Gastrocnemius medialis (tissue), 4 donors: ENCODE measurements at places on chromosomes 7 and 10.

DNA sequence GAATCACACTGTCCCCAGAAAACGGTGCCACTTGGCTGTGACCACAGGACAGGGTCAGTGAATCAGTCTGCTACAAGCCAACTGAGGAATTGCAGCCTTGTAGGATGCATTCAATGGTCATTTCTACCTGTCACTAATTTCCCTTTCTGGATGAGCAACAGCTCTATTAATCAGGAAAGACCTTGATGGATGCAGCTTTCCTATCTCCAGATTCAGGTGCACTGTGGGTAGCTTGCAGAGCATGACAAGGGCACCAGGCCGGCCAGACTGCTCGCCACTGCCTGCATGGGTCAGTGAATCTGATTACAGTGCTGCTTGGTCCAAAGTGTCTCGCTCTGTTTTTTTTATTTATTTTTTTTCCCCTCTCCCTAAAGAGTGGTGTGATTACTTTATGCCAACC, 506.8 kb upstream of the AUTS2 start:
- no peak for DNase-seq

GRCh38 chr10:24701447-24701846, 22.2 kb downstream of the ARHGAP21 start:
- DNase-seq, result no peak

DNA sequence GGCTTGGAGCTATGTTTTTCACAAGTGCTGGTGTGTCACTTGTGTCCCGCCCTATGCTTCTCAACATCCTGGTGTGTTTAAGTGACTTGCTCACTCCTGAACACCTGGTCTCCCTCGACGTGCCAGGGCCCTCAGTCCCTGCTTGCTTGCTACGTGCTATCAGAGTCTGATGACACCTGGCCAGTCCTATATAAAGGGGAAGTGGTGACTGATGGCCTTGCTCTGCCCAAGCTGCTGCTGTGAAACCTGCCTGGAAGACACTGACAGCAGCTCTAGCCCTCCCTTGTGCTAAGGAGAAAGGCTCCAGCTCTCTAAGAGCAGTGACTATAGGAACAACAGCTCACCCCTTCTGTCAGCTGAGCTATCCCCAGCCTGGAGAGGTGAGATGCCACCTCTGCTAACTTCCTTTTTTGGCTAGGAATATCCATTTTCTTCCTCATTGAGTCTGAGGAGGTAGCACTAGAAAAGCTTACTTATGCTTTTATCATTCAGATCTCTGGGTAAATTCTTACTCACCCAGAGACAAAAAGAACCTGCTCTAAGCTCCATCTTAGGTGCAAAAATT, 77.2 kb upstream of the PLXNA4 start:
- no peak for DNase-seq

GRCh38 chr10:37872283-37872682, 14.9 kb upstream of the ZNF248 start:
- DNase-seq, result no peak

DNA sequence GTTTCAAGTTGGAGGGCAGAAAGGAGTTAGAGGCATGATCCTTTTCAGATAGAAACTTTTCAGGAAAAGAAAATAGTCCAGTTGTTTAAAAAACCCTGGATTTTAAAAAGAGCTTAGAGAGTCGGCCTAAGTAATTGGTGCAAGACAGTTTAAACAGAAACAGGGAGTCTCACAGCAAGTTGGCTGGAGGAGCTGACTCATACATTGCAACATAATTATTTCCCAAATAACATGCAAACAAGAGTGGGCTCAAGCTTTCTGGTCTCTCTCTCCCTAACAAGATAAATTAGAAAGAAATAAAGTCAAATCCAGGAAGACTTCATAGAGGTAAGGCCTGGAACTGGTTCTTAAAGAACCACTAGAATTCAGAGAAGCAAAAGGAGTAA, 100.3 kb upstream of the AGBL3 start:
- DNase-seq, result no peak

- DNase-seq, result no peak
Observed at GRCh38 chr7:128791972-128792327, 182 bp downstream of the CCDC136 start.

- DNase-seq, result no peak
Observed at GRCh38 chr7:71184609-71185008, 52.7 kb downstream of the GALNT17 start.

DNA sequence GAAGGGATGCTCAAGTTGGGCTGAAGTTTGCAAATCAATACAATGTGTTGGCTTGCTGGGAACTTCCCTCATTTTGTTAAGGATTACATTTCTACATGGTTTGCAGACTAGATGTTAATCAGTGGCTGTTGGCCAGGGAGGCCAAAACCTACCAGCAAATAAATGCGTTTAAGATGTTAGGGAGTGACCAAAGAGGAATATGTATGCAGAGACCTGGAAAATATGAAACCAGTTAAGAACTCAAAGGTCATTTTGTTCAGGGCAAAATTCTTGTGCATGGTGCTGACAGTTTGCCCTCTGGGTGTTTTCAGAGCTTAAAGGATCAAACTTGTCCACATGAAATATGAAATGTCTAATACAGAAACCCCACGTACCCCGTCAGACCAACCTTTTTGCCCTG, 30.3 kb downstream of the GATA3 start:
- no peak for DNase-seq
